ENCODE measurements at places on chromosomes 7 and 10. TPM values are rescaled to one million over a fixed set of nuclear protein-coding genes. Genes with fewer than 3 reads are reported as not detected.
A peak's percentile ranks its signal among the peaks of the same experiment; 100 is the strongest.

DNA sequence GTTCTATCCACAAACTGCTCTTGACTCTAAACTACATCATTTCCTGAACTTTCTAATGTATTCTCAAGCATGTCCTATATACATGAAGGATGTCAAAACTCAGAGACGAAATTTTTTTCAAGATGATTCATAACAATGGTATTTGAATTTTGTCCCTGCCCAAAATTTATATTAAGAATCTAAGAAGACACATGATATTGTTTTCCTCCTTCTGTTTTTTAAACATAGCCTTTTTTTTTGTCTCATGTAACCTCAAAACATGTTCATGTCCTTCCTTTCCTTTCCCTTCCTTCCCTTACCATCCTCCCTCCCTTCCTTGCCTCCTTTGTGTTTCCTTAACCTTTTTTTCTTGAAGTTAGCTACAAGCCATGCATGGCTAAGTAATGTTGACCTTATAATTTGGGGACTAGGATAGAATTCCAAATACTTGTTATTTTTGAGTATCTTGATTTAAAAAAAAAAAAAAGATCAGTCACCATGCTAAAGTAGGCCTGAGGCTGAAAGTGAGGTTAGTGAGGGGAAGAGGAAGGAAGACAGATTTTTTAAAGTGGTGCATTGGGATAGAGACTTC is 163.0 kb downstream of the SUGCT start:
- no peak overlapping the region for H3K27ac ChIP-seq
- no peak for DNase-seq
- H3K4me1 ChIP-seq = no peaks in the 10 kb centered on the region
- H3K36me3 ChIP-seq = no peaks in the 10 kb centered on the region
- H3K27me3 ChIP-seq = no peaks in the 10 kb centered on the region

- peaks cover 31% of the 10 kb centered on the region for H3K36me3 ChIP-seq
- no peaks in the 10 kb centered on the region for H3K27me3 ChIP-seq
- peaks cover 52% of the 10 kb centered on the region for H3K4me1 ChIP-seq
- no peak for DNase-seq
- no peak overlapping the region for H3K4me3 ChIP-seq
- peak overlapping the region; percentile 89 for H3K27ac ChIP-seq
These were observed 49.0 kb upstream of the TRIM8 start for GRCh38 chr10:102595293-102595692.

The SAP25 gene
- total RNA-seq = 1.1 TPM

DNA sequence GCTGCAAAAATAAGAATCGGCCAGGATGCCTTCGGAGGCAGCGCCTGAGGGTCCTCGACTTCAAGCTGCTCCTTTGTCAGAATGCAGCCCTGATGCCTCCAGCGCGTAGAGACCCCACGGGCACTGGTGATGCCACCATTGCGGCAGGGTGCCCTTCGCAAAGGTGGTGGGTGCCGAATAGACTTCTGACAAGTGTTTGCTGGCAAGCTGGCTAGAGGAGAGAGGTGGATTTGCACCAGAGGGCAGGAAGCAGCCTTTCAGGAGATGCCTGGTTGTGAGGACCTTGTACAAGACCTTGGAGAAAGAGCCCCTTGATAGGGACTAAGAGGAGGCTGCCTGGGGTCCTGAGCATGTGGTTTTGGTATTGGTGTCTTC is 103.2 kb upstream of the PPIF start:
- peak overlapping the region; percentile 70 for H3K4me3 ChIP-seq
- H3K27ac ChIP-seq = peak overlapping the region; percentile 97
- peaks cover 95% of the 10 kb centered on the region for H3K4me1 ChIP-seq
- no peaks in the 10 kb centered on the region for H3K36me3 ChIP-seq
- H3K27me3 ChIP-seq = no peaks in the 10 kb centered on the region
- no peak for DNase-seq

- H3K4me3 ChIP-seq = no peak overlapping the region
- H3K27ac ChIP-seq = no peak overlapping the region
- no peak for DNase-seq
- no peaks in the 10 kb centered on the region for H3K27me3 ChIP-seq
- H3K36me3 ChIP-seq = peaks cover 29% of the 10 kb centered on the region
These were observed 37.2 kb downstream of the ERLIN1 start for GRCh38 chr10:100148353-100149211.
